ENCODE measurements at places on chromosomes 12 and 14.

DNA sequence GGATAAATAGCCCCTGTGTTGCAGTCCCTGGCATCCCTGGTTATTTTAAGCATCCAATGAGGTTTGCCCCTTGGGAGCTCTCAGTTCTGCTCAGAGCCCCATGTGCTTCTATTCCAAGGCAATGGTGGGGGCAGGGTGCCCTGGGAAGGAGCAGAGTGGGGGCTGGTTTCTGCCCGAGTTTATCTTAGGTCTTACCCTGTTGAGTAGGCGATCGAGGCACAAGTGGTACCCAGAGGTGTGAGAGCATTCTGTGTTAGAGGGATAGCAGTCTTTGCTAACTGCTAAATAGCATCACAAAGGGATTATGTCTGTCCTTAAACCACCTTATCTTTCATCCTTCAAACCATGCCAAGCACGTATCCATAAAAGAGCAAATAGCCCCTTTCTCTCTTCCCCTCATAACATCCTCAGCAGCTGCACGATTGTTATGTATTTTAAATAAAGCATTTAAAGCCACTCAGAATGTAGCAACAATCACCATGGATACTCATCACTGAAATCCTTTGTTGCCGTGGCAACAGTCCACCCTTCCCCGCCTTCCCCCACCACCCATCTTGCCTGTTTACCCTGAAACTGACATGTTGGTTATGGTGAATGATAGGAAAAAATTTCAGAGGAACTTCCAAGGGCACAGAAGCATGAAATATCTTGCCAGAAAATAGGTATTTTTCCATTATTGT, 139.3 kb downstream of the PTPN11 start:
- no peak for DNase-seq

DNA sequence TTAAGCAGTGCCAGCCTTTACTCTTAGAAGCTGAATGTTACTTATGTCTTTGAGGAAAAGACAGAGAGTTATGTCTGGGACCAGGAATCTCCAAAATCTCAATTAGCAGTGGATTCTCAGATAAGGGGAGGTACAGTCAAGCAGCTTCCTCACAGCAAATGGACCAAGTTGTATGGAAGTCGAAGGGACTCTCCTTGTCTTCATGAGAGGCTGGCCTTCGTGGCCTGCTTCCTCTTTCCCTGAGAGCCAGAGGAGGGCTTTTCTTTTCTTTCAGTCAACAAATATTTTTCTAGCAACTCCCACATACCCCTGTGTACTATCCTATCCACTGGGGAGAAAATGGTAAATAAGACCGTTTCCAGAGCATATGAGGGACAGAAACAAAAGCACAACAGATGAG, 6.6 kb upstream of the WNT5B start:
- no peak for DNase-seq

DNA sequence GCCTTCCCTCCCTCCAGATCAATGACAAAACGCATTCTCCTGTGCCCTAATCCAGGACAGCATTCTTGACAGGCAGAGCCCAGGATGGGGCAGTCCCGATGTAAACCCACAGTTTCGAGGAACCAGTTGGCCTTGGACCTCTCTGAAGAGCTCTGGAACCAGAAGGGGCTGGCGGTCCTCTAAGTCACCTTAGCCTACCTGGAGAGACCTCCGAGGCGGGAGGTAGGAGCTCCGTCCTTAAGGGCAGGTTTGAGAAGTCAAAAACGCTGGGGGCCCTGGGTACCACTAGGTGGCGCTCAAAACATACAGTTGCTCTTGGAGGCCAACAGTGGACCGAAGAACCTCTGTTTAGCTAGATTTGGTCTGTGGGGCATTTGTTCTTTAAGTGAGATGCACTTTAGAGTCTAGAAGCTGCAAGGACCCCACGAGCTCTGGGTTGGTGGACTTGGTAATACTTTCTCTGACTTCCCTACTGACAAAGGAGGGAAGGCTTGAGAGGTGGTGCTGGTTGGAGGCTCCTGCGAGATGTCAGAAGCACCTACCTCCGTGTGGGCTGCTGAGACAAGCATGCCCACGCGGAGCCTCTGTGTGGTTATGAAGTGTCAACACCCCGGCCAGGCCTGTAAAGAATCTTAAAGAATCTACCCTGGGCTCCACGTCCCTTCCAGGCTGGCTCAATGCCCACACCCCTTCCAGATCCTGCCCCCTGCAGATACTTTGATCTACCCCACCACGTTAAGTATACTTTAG, 74.8 kb upstream of the CHST11 start:
- peak; percentile 75 for DNase-seq

GRCh38 chr12:4308334-4308950, 12.6 kb upstream of the TIGAR start:
- DNase-seq, result no peak

GRCh38 chr14:103243764-103244737, 90.0 kb upstream of the EIF5 start:
- no peak for DNase-seq

- no peak for DNase-seq
Observed at GRCh38 chr12:3931206-3931605, 58.0 kb upstream of the PARP11 start.

GRCh38 chr14:31442284-31442683, 15.0 kb downstream of the DTD2 start:
- DNase-seq, result no peak

GRCh38 chr12:110661337-110661972, 27.5 kb downstream of the HVCN1 start:
- no peak for DNase-seq

GRCh38 chr12:46900734-46901463, 75.1 kb upstream of the SLC38A4 start:
- no peak for DNase-seq

DNA sequence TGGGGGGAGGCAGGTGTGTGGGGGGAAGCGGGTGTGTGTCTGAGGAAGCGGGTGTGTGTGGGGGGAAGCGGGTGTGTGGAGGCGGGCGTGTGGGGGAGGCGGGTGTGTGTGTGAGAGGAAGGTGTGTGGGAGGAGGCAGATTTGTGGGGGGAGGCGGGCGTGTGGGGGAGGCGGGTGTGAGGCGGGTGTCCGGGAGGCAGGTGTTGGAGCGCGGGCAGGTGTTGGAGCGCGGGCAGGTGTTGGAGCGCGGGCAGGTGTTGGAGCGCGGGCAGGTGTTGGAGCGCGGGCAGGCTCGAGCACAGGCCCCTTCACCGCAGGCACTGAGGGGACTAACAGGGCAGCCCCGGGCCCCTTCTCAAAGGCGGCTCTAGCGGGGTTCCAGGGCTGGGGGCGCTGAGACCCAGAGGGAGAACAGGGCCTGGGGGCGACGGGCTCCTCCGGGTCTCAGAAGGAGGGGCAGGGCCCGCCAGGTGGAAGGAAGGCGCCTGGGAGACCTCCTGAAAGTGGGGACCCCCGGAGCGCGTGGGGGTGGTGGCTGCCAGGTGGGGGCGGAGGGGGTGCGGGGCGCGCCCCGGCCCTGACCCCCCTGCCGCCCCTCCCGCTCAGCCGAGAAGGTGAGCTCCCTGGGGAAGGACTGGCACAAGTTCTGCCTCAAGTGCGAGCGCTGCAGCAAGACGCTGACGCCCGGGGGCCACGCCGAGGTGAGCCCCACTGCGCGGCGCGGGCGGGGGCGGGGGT, 3.2 kb downstream of the CRIP2 start:
- peak; percentile 62 for DNase-seq

DNA sequence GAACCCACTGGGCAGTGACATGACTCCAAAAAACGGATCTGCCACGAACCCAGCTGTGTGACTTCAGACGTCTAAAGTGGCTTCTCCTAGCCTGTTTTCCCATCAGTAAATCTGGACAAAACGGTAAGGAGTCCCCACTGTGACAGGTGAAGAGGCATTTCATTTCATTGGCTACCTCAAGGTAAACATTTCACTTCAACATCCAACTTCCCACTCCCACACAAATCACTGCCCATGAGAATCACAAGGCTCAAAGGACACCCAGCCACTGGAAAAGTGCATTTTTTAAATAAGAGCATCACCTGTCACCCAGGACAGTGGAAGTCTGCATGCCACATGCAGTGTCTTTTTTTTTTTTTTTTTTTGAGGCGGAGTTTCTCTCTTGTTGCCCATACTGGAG, 27.9 kb downstream of the HSP90AA1 start:
- no peak for DNase-seq

- no peak for DNase-seq
Observed at GRCh38 chr12:92556141-92556540, 146.6 kb upstream of the PLEKHG7 start.

DNA sequence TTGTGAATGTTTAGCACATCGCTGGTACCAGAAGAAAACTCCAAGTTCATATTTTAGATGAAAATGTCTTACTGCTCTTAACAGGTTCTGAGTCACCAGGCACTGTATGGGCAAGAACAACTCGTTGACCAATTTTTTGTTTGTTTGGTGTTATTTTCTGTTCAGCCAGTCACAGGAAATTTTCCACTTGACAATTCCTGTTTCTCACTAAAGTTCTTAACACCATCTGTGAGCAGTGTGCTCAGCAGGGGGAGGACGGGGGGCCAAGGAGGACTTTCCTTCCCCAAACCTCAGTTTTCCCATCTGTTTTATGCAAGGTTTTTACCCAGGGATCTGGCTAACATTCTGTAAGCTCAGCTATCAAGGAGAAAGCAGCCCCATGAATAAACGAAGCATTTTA, 3.0 kb downstream of the NUAK1 start:
- no peak for DNase-seq

DNA sequence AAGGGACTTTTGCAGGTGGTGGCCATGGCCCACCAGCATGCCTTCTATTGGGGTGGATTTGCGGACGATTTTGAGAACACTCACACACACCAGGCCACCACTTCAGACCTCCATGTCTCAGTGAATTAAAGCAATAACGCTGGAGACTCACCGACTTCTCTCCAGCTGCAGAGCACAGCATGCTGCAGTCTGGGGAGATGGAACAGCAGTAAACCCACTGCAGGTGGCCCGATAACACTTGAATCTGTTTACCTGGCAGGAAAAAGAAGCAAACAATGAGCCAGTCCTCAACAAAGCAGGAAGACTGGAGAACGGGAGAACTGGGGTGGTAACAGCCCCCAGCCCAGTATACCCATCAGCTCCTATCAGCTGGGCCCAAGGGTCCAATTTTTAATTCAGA, 21.6 kb downstream of the RFC5 start:
- DNase-seq, result no peak

DNA sequence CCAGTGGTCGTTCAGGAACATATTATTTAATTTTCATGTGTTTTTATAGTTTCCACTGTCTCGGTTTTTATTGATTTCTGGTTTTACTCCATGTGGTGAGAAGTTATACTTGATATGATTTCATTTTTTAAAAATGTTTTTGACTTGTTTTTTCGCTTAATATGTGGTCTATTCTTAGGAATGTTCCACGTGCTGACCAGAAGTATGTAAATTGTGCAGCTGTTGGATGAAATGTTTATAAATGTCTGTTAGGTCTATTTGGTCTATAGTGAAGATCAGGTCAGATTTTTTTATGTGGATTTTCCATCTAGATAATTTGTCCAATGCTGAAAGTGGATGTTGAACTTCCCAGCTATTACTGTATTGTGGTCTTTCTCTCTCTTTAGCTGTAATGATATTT, 433.8 kb upstream of the MIS18BP1 start:
- no peak for DNase-seq

- no peak for DNase-seq
Observed at GRCh38 chr12:78146365-78146772, 315.7 kb downstream of the NAV3 start.

DNA sequence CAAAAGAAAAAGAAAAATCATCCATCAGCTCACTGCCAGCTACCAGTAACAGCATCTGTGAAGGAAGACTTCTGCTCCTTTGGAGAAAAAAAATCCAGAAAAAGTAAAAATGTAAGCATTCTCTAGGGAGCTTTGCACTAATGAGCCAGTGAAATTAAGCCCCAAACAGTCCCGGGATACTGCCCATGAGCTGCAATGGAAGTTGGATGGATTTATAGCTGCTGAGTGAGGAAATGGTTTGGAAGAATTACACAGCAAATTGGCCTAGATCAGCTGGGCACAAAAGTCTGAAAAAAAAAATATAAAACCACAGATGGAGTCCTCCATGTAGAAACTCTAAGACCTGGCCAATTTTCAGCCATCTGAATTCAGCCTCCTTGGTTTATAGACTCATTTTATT, 462.9 kb upstream of the USP15 start:
- DNase-seq, result no peak

GRCh38 chr14:97571866-97572555, 774.8 kb downstream of the VRK1 start:
- DNase-seq, result no peak

DNA sequence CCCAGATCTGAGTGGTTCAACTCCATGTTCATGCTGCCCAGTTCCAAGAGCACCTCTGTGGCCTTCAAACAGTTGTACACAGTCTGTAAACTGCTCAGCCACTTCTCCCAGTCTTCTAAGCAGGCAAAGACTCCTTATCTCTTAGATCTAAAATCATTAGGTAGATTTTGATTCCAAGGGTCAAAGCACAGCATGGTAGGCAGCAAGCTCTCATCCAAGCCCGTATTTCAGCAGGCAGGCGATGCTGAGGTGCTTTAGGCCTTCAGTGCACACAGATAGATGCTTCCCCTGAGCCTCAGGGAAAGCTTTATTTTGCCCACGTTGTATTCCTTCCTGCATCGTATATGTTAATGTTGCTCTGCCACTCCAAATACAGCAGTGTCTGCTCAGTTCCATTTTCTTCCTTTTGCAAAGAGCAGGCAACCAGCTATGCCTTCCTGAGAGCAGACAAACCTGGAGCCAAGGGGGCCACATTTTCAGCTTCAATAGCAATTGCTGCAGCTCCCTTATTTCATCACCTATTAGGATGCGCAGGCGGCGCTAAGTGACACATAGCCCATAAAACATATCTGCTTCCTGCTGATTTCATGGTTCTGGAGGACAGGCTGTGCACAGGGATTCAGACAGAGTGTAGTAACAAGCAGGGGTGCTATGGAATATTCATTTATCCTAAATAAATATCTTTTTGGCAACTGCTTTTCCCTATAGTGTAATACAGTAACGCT, 67.5 kb downstream of the ETV6 start:
- no peak for DNase-seq

- no peak for DNase-seq
Observed at GRCh38 chr12:50507930-50508329, 3.1 kb downstream of the DIP2B start.

DNA sequence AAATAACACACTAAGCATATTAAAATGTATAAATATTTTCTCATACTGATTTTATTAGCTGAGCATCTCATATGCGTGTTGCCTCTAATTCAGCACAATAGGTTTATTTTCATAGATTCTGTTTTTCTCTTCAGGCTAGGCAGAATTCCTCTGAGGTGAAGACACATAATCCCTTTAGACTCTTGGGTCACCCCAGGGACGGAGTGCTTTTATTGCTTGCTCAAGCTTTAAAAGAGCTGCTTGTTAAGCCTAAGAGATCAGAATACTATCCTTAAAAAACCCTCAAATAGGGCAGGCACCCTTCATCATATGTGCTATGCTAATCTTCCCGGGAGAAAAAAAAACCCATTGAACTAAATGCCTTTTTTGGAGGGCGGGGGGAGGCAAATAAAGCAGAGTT, 390.1 kb downstream of the KCNH5 start:
- DNase-seq, result no peak
